ENCODE measurements at places on chromosomes 6 and 20. TPM values are rescaled to one million over a fixed set of nuclear protein-coding genes. Genes with fewer than 3 reads are reported as not detected.

Gene BPIFB2
- total RNA-seq: not detected

Gene GNAS-AS1
- total RNA-seq: not detected

Gene FAM83B
- total RNA-seq: not detected

Gene MYL9
- 1,729 TPM for total RNA-seq

Gene ENPP3
- total RNA-seq: 0.14 TPM

Gene LRRN4
- total RNA-seq: not detected

Gene ADGRB3
- 9.4 TPM for total RNA-seq

Gene DLL1
- 4.6 TPM for total RNA-seq

Gene TRAPPC3L
- not detected for total RNA-seq

Gene THEMIS
- total RNA-seq: 0.71 TPM

Gene HLA-C
- 129 TPM for total RNA-seq

Gene BMP6
- 2.2 TPM for total RNA-seq

Gene POFUT1
- total RNA-seq: 23.5 TPM

Gene TRIM10
- total RNA-seq: not detected

Gene TBP
- 17.1 TPM for total RNA-seq

Gene CDSN
- total RNA-seq: not detected

Gene HS3ST5
- total RNA-seq: 0.54 TPM

Gene EPPIN
- not detected for total RNA-seq

Gene TRMT6
- total RNA-seq: 8.3 TPM

Gene CNPY3
- 24.9 TPM for total RNA-seq

Gene TBXT
- not detected for total RNA-seq

Gene SIRPB1
- total RNA-seq: 4.4 TPM

Gene ROS1
- not detected for total RNA-seq

Gene EFCAB8
- 0.49 TPM for total RNA-seq

Gene GHRH
- total RNA-seq: not detected

Gene TREML2
- not detected for total RNA-seq

Gene GJA10
- not detected for total RNA-seq
